ENCODE measurements at places on chromosomes 4 and X.

- no peak for DNase-seq
These were observed 625 bp upstream of the GABRA4 start for GRCh38 chr4:46994007-46994405.

GRCh38 chrX:70117738-70118137 is 15.5 kb upstream of the IGBP1 start:
- no peak for DNase-seq

- DNase-seq, result no peak
These were observed 59.1 kb downstream of the AMELX start for GRCh38 chrX:11352296-11352741.

GRCh38 chr4:113781439-113782040 is 20.0 kb upstream of the CAMK2D start:
- no peak for DNase-seq

DNA sequence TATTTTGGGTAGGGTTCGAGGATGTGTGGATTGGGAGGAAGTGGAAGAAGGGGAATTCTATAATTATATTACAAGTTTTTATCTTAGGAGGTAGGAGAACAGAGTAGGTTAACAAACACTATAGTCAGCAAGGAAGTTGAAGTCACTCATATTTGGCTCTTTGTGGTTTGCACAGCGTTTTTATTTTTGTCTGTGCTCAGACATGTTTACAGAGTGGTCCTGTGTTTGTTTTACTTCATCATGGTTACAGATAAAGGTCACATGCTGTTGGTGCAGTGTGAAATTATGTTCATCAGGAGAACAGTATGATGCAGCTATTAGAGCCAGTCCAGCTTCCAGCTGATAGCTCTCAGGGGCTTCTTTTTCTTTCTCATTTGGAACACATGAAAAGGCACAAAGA is 299.9 kb upstream of the SFRP2 start:
- no peak for DNase-seq

- no peak for DNase-seq
These were observed 101.1 kb upstream of the FUNDC1 start for GRCh38 chrX:44643723-44644122.

GRCh38 chr4:173405840-173406606 is 7.1 kb upstream of the SCRG1 start:
- DNase-seq, result no peak

- no peak for DNase-seq
These were observed 2.6 kb downstream of the INTS6L start for GRCh38 chrX:135522878-135523693.

GRCh38 chr4:76957004-76957738 is 7.6 kb downstream of the SEPTIN11 start:
- no peak for DNase-seq

- DNase-seq, result no peak
These were observed 89.2 kb downstream of the WDFY3 start for GRCh38 chr4:84877051-84877833.

- no peak for DNase-seq
These were observed 131.6 kb downstream of the HMX1 start for GRCh38 chr4:8739820-8740665.

GRCh38 chr4:14716691-14717090 is 285.6 kb upstream of the CPEB2 start:
- no peak for DNase-seq

Measured in stimulated activated CD4-positive, alpha-beta T cell treated with anti-CD3 and anti-CD28 coated beads, Interleukin-1b, Interleukin-23, amount 100 ng/mL, for 1 hour (primary cell).